ENCODE measurements at places on chromosomes 7 and 10.

DNA sequence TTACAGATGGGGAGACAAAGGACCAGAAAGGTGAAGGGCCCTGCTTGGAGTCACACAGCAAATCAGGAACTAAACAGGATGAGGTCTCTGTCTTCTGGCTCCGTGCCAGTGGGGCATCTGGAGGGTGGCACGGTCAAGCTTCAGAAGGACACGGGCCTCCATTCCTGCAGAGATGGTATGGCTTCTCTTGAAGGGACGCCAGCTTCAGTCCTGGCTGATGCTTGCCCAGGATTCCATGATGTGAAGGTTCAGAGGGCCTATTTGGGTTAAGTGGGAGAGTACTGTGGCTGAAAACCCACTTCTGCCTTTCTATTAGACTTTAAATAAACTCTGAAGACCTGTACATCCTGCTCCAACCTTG is 6.1 kb downstream of the RAMP3 start:
- no peak for DNase-seq

DNA sequence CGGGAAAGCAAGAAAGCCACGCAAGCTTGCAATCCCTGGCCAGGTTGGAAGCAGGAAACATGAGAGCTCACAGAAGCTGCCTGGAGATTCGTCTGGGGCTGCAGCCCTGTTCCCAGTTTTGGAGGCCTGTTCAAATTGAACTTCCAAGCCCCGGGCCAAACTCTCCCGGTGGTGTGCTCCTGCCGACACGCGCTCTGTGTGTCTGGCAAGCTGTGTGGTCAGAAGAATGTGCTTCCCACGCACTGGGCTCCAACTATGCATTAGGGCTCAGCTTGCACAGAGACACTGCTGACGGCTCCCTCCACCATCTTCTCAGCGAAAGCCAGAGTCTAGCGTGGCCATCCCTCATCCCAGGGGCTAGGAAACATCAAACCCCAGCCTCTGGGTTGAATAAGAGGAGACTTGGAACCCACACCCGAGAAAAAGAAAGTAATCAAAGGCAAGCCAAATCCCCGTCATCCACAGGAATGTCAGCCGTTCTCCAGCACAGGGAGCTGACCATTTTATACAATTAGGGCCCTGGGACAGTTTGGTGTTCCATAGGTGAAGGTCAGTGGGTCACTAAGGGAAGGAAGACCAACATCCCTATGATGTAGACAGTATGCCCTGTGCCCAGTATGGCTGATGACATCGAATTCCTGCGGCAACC is 107.2 kb downstream of the FGFR2 start:
- DNase-seq: no peak

- DNase-seq: no peak
Measured at GRCh38 chr10:6383096-6383812, 180.5 kb downstream of the PFKFB3 start.

DNA sequence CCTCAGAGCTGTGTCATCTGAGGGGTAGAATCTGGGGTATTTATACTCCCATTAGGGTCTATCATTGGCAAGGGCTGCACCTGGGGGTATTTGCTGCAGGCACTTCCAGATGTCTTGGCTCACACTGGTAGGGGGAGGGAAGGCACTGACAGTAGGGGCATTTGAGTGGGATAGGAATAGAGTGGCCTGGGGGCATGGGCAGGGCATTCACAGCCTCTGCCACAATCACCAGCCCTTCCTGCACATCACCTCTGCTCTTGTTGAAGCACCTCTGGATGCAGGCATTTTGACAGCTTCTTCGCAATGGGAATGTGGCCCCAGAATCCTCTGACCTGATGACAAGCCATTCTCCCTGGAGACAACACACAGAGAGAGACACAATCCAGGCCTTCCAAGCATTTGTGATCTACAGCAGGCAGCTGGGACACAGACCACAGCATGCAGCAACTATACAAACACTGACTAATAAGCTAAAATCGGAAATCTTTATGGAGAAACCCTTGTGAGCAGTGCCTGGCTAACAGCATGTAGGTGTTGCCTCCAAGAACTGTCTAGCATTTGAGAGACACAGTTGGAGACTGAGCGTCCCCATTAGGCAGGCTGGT is 178.5 kb downstream of the KCNMA1 start:
- no peak for DNase-seq

- DNase-seq: no peak
Measured at GRCh38 chr10:22825841-22826240, 102.0 kb upstream of the ARMC3 start.

DNA sequence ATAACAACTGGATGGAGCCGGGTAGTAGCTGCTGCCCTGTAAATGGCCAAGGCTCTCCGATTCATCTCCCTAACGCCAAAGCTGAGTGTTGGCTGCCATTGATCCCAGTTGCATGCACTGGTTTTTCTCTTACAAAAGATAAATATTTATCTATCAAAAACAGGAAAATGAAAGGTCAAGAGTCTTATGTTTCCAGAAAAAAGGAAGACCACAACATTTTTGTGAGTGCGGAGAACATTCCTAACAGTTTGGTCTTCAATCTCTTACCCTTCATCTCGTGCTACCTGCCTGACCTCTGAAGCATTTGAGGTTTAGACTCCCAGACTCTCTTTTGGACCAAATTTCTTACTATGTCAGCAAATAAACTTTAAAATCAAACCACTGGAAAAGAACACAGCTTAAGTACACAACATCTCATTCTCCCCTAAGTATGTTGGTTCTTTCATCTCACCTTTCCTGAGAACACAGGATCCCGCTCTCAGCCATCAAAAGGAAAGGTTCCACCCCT is 61.6 kb downstream of the SORBS1 start:
- no peak for DNase-seq

DNA sequence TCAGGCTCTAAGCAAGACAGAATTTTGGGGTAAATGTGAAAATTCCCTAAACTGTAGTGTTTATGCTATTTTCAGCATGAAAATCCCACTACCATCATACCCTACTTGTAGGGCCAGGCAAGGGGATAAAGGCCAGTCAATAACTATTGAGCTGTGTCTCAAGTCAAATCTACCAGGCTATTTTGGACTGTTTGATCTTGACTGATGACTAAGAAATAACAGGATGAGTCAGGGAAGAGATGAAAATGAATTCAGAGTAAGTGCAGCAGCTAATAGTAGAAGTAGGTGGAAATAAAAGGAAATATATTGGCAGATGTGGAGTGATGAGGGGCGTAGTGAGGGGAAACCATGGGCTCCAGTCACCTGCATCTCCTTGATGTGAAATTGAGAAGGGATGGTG is 225.8 kb upstream of the PHYHIPL start:
- DNase-seq: no peak

DNA sequence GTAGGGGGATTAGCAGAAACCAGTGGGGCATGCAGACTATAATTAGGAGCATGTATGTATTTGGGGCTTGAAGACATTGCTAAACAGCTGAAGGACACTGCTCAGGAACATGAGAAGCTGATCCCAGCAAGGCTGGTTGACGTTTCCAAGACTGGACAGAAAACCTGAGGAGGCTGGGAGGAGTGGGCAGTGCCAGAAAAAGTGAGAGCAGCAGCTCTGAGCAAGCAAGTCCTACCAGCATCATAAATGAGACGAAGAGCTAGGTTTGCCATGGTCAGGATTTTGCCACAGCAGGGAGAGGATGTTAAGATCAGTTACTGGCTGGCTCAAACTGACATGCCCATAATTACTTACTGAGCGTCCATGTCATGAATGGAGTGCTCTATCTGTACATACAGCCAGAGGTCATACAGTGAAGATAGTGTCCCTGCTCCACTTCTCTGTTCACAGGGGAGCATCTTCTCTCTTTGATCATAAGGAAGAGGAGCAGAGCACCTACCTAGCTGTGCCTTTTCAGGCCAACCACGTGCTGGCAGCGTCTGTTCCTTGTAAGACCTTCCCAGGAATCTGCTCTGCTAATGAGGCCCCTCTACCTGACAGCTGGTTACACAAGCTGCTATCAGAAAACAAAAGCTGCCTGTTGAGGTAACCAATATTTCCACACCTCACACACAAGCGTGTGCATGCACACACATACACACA is 44.7 kb downstream of the PDE1C start:
- DNase-seq: peak; percentile 85

All from NCI-H2171 treated with DMSO at 0.1 percent for 48 hours (cell line).